D721Med (cell line): ENCODE measurements at places on chromosomes 7 and 10.

- no peak for DNase-seq
Observed at GRCh38 chr10:23493711-23494110, 54.8 kb downstream of the OTUD1 start.

DNA sequence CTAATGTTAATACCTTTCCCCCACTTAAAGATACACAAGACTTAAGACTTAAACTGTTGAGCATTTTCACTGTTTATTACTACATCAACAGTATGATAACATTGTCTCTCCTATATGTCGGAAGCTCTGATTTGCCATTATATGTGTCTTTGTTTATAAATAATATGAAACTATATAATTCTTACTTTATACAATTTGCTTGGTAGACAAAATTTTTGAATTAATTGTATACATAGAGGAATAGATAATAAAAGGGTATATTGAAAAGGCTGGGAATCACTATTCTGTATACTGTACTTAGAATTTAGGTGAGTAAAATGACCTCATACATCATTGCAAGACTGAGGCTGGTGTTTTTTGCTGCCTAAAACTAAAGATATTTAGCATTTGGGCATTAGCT, 82.1 kb upstream of the HDAC9 start:
- no peak for DNase-seq

GRCh38 chr7:69126896-69127479, 471.3 kb upstream of the AUTS2 start:
- no peak for DNase-seq

DNA sequence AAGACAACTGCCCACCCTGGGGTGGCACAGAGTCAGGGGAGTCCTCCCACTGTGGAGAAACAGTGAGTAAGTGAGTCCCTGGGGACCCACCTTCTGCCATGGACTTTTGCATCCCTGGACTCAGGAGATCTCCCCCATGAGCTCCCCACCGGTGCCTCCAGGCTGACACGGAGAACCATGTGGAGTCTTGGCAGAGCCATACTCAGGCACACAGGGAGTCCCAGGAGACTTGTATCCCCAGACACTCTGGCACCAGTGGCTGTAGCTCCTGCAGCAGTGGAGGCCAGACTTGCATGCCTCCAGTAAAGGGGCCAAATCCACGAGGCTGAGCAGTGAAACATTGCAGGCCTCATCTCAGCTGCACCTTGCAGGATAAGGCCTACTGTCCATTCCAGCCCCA, 791.4 kb downstream of the PCDH15 start:
- no peak for DNase-seq

DNA sequence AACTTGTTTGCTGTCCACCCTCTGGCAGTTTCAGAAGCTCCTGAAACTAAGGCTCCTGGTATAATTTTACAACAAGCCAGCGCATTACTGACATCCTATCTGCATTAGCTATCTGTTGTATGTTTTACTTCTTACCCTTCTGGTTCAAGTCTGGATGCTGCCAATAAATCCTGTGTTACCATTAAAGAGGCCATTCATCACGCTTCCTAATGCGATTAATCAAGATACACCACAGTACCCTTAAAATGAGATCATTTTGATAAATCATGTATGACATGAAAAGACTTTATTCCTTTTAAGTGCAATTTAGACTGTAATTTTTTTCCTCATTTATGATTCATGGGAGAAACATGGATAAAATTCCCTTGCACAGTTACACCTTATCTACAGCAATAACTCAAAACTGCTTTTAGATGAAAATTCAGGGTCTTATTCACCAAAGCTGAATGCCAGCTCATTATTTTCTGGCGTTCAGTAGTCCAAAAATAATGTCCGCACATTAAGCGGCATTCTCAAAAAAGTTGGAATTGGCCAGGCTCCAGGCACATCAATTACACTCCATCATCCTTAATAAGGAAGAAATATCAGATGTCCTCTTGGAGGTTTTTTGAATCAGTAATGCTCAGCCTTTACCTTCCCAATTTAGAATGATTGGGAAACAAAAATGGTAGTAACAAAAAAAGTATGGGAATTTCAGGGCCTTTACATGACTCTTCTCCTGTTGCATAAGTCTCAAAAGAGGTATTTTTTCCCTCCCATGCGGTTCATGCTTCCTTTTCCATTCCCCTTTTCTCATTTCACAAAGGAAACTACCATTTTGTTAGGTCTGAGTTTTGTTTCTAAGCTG, 878.5 kb downstream of the LRMDA start:
- DNase-seq = no peak

DNA sequence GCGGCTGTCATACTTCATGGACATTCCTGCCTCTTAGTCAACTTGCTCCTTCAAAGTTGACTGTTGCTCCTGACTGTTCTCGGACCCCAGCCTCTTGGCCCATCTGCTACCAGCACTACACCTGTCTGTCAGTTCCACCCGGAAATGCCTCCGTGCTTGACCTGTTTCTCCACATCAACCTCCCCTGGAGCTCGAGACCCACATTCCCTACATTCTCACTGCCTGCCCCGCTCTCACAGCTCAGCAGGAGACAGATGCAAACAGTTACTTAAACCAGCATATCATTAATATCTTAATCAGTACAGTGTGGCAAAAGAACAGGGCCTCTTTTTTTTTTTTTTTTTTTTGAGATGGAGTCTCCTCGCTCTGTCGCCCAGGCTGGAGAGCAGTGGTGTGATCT, 174.3 kb downstream of the NRP1 start:
- DNase-seq = no peak

DNA sequence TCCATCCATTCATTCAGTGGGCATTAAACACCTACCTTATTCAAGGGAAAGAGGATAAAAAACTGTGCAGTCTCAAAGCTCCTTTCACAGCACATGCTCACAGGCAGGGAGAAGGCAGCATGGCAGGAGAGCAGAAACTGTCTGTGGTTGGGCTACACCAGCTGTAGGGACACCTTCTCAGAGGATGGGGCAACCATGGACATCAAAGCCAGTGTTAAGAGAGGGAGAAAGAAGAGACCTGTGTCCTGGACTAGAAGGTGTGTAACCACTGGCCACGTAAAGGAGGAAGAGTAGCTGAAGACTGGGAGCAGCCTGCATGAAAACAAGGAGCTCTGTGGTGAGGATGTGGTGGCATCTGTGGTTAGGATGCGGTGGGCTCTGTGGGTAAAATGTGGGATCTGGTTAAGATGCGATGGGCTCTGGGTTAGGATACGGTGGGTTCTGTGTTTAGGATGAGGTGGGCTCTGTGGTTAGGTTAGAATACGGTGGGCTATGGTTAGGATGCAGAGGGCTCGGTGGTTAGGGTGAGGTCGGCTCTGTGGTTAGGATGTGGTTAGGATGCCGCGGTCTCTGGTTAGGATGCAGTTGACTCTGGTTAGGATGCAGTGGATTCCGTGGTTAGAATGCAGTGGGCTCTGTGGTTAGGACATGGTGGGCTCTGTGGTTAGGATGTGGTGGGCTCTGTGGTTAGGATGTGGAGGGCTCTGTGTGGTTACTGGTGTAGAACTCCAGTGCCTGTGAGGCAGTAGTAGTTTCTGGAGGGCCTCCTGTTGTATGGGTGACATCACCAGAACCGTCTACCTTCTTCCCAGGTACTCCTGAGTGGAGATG, 197.6 kb downstream of the WDR37 start:
- DNase-seq = no peak

DNA sequence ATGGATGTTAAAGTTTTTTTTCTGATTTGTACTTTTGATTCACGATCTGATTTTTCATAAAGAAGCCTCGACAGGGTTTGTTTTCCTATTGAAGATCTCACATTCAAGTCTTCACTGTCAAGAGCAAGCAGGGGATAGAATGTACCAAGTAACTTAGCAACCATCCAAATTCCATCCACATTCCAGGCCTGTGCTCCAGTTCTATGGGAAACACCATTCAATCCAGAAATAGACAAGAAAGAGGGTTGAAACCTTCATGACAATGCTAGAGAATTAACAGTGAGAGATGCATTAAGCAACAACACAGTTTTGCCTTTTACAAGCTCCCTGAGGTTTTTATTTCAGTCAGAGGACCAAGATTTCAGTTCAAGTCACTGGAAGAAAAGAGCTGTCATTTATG, 300.2 kb downstream of the NEBL start:
- DNase-seq = no peak

GRCh38 chr10:60465801-60466200, 76.1 kb upstream of the ANK3 start:
- DNase-seq = no peak

DNA sequence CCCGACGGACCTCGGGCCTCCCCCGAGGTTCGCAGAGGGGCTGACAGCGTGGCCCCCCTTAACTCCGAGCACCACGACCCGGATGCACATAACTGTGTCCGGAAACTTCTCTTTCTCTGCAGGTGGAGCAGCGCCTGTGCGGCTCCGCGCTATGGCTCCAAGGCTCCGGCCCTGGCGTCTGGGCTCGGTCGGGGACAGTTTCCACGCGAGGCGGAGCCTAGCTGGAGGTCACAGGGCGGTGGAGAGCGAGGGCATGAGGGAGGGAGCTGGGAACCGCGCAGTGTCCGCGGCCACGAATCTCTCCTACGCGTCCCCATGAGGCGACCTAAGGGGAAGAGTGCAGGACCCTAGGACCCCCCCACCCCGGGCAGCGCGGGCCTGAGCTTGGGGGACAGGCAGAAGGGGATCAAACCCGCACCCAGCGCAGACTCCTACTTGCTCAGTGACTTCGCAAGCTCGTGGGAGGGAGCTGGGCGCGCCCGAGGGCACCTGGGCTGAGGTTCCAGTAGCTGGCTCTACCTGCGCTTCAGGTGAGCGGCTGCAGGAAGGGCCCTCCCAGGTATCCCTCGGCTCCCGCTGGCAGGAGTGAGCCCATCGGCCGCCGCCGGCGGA, 8.6 kb upstream of the MNX1 start:
- peak; percentile 13 for DNase-seq

GRCh38 chr10:131547129-131547799, 235.7 kb upstream of the TCERG1L start:
- no peak for DNase-seq

- no peak for DNase-seq
Observed at GRCh38 chr10:59907918-59908807, 1.8 kb upstream of the CCDC6 start.

- no peak for DNase-seq
Observed at GRCh38 chr10:92702301-92702916, 12.7 kb downstream of the HHEX start.

DNA sequence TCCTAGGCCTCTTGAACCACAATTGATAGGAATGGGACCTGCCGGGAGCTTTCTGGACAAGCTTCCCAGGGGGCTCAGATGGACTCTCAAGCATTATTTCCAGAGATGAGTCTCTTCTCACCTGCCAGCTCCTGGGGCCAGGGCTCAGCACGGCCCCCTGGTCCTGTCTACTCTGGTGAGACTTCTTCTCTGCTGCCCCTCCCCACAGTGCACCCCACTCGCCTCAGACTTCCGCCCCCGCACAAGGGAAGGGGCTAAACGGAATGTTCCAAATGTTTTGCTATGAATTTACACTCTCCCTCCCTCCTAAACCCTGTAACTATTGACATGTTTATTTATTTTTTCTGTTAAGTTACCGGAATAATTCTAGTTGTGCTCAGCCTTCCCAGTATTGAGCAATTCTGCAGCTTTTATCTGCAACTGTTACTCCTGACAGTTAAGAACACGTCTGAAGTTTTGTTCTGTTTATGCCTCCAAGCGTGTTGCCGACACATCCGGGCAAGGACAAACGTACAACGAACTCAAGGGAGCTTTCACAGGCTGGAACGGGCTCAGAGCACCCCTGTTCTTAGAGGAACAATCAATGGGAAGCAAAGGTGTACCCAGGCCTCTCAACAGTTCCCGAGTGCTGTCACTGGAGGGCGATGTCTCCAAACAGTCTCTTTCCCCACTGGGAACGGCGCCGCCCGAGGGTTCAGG, 55.2 kb downstream of the FHIP2A start:
- peak; percentile 32 for DNase-seq

DNA sequence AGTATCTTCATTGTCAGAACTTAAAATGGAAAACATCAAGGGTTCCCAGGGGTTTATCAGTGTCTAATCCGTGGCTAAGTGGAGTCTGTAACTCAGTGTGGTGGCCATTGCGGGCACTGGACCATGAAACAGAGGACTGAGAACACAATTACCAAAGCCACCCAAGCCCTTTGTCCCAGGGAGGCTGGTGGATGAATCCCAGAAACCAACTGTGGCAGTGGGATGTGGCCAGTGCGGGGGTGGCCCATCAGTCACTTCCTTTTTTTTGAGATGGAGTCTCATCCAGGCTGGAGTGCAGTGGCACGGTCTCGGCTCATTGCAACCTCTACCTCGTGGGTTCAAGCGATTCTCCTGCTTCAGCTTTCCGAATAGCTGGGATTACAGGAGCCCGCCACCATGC, 61.8 kb downstream of the TACC2 start:
- DNase-seq = no peak

DNA sequence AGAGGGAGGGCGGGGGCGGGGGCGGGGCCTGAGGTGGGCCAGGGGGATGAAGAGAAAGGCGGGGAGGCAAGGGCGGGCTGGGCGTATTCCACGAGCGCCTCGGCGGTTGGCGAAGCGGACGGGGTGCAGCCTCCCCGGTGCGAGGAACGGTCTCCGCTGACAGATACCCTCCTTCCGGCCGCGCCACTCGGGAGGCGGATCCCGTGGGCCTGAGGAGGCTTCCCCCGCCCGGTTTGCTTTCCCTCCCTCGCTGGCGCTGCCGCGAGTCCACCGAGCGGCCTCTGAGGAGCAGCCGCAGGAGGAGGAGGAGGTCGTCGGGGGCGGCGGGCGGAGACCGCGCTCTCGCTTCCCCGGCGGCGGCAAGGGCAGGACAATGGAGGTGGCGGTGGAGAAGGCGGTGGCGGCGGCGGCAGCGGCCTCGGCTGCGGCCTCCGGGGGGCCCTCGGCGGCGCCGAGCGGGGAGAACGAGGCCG, at the start of gene TRIM24:
TRIM24 (plus strand) TSS at position 84 of the 473 bp plus-strand sequence; CDS start at position 374, 290 bp downstream.
- DNase-seq = no peak

DNA sequence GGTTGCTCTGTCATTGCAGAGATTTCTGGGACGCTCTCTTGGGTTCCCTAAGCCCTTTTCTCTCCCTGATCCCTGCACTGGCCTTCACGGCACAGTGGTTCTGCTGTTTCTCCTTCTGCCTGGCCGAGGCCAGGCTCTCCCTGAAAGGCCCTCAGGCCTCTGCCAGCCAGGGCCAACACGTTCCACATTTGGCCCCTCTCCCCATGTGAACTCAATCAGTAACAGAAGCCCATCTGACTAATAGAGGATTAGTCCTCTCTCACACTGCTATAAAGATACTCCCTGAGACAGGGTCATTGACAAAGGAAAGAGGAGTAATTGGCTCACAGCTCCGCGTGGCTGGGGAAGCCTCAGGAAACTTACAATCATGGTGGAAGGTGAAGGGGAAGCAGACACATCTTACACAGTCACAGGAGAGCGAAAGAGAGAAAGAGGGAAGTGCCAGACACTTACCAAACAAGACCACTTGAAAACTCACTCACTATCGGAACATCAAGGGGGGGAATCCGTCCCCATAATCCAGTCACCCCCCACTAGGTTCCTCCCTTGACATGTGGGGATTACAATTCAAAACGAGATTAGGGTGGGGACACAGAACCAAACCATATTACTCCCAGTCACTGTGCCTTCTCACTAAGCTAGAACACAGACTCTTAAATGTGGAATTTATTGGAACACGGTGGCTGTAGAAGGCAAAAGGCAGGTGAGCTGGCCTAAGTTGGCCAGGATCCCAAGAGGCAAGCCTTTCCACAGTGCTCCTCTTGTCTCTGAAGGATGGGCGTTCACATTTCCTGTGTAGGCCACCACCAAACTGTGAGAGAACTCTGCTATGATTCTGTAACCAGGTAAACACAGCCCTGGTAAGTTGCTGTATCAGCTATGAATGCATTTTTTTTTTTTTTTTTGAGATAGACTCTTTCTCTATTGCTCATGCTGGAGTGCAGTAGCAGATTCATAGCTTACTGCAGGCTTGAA, 8.8 kb downstream of the FZD8 start:
- DNase-seq = no peak
